ENCODE measurements at places on chromosomes 11 and 22. TPM values are rescaled to one million over a fixed set of nuclear protein-coding genes. Genes with fewer than 3 reads are reported as not detected.

The OR52A1 gene
- not detected for total RNA-seq

- H3K36me3 ChIP-seq: no peaks in the 10 kb centered on the region
- no peak overlapping the region for H3K4me3 ChIP-seq
- 0 out of 2 replicates have a peak, but pooled peaks cover 2% of the 10 kb centered on the region for H3K27me3 ChIP-seq
- H3K4me1 ChIP-seq: peaks cover 18% of the 10 kb centered on the region
- no peak for DNase-seq
Measured at GRCh38 chr22:19574247-19574646, 50.0 kb upstream of the CLDN5 start.

GRCh38 chr22:27003297-27003696 is 345.9 kb downstream of the MIAT start:
- no peak for DNase-seq
- no peak overlapping the region for H3K27ac ChIP-seq
- no peaks in the 10 kb centered on the region for H3K27me3 ChIP-seq
- H3K36me3 ChIP-seq: no peaks in the 10 kb centered on the region

GRCh38 chr11:845872-846495 is 3.3 kb downstream of the TSPAN4 start:
- DNase-seq: no peak
- no peak overlapping the region for H3K27ac ChIP-seq
- H3K27me3 ChIP-seq: no peaks in the 10 kb centered on the region
- H3K4me3 ChIP-seq: no peak overlapping the region

DNA sequence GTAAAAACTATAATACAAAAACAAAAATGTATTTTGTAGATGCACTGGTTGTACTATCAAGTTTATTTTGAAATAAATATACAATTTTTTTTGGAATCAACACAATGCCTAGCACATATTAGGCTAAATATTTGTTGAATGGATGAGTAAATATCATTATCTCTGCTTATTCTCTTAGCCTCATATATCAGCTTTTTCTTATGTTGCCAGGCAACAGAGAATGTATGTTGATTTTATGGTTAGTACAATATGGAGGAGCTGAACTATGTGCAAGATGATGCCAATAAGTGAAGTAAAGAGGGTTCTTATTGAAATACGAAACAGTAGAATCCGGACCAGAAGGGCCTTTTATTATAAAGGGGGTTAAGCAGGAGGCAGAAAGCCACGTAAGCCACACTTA is 94.9 kb downstream of the FAR1 start:
- no peaks in the 10 kb centered on the region for H3K27me3 ChIP-seq
- H3K4me1 ChIP-seq: no peaks in the 10 kb centered on the region
- no peaks in the 10 kb centered on the region for H3K36me3 ChIP-seq
- no peak overlapping the region for H3K4me3 ChIP-seq
- no peak overlapping the region for H3K27ac ChIP-seq
- DNase-seq: no peak
